Esophagus squamous epithelium (tissue), 5 donors: ENCODE measurements at places on chromosomes 2 and 18.

DNA sequence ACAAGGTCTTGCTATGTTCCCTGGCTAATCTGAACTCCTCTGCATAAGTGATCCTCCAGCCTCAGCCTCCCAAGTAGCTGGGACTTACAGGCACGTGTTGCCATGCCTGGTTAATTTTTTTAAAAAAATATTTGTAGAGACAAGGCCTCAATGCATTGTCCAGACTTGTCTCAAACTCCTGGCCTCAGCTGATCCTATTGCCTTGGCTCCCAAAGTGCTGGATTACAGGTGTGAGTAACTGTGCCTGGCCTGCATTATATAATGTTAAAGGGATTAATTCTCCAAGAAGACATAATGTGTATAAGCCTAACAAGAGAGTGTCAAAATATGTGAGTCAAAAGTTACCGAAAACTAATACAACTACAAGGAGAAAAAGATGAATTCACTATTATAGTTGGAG, 32.2 kb downstream of the BUB1 start:
- DNase-seq: no peak

DNA sequence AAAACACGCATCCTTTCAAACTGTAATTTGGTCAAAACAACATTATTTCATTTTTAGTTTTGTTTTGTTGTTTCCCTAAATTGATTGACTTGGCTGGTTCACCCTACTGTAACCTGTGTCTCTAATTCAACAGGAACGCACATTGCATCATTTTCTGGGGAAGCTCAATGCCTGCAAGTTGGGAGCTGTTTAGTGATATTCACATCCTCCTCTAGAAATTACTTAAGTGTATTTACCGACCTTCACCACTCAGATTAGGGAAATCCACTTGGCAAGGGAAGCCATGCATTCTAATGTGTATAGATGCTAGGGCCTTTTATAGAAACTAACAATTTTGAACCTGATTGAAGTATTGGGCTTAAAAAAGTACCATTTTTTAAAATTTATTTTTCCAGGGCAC, 7.3 kb upstream of the TPO start:
- no peak for DNase-seq

GRCh38 chr2:70994699-70995425, at the start of gene TEX261:
TSS of gene TEX261 (minus strand) at chr2:70994873. CDS start at chr2:70994757, 116 bp downstream.
- peak; percentile 61 for DNase-seq

DNA sequence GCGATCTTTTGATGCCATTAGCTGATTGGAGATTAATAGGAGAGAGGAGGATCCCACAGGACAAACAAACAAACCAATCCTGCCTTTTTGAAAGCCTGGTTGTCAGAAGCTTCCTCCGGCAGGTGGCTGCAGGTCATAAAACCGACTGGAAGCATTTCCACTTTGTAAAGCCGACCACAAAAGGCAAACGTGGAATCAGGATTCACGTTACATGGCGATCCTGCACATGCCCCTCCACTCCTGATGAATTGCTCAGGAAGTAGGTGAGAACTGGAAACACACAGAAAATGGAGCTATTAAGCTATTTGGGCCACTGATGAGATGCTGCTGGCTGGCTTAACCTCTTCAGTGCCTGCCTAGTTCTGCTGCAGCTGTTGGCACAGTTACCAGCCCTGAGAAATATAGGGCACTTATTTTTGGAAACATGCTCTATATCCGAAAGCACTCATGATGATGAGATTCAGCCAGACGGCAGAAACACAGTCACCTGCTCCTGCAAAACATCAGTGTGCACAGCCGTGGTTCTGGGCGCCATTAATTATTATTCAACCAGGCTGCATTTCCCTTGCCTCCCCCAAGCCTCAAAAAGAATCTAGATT, 110.3 kb upstream of the ST6GAL2 start:
- no peak for DNase-seq

DNA sequence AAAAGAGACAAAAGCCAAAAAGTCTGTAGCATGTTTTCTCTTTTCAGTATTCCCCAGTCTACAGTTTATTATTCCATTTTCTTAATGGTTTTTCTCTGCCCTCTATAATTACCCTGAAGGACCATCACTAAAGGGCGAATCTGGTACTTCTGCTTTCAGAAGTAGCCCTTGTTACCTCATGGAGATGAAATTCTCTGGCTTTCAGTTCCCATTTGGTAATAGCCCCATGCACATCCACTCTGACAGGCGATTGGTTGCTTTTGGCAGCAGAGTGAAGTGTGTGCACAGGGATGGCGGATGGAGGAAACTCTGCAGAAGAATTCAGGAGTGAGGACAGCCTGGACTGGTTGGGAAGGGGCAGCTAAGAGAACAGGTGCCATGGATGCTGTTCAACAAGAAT, 66.3 kb upstream of the NABP1 start:
- DNase-seq: no peak

DNA sequence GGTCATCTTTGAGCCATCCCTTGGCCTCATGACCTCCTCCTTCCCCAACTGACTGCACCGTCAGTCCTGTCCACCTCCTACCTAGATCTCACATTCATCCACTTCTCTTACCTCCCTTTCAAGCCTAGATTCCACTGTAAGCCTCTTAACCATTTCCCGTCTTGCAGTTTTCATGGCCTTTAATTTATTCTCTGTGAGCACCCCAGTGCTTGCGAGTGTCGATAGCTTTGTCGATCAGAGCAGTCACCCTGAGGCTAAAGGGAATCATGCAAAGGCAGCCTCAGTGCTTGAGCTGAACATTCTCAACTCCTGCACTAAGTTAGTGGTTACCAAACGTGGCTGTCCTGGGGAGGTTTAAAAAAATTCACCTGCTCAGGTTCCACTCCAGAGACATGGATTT, 14.7 kb downstream of the ARHGAP25 start:
- DNase-seq: no peak

DNA sequence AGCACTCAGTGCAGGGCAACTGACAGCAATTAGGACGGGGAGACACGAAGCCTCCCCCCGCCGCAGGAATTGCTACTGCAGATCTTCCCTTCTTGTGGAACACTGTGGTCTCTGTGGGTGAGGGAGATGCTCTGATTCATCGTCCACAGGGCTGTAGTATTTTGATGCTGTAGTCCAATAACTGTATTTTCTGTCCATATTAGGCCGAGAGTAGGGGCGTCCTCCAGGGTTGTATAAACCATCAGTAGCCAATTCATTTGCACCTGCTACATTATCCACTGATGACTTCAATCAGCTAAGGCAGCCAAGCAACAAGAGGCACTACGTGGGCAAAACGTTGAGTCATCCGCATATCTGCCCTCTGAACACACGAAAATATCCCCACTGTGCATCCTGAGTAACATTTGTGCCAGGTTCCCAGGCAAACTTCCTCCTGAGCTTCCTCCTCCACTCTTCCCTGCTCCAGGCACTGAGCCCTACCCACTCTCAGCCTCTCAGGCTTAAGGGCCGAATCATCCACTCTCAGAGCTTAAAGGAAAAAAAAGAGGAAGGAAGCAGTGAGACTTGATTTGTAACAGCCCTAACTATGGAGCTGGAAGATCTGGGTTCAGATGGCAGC, 62.1 kb downstream of the LBH start:
- no peak for DNase-seq

DNA sequence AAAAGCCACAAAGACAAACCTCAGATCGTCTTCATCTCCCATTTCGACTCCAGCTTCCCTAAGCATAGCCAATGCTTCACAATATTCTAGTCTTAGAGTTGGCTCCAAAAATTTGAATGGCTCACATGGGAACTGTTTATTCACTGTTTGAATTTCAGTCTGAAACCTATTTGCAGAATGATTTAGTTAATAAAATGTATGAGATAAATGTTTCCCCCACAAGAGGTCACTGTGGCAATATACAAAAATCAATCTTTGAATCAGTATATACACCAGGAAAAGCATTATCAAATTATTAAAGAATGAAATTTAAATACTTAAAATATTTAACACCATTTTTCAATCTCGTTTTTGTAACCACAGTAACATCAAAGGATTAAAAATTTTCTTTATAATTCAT, 40.0 kb upstream of the MCM6 start:
- no peak for DNase-seq

GRCh38 chr2:11103984-11104793, 51.1 kb upstream of the SLC66A3 start:
- DNase-seq: no peak

DNA sequence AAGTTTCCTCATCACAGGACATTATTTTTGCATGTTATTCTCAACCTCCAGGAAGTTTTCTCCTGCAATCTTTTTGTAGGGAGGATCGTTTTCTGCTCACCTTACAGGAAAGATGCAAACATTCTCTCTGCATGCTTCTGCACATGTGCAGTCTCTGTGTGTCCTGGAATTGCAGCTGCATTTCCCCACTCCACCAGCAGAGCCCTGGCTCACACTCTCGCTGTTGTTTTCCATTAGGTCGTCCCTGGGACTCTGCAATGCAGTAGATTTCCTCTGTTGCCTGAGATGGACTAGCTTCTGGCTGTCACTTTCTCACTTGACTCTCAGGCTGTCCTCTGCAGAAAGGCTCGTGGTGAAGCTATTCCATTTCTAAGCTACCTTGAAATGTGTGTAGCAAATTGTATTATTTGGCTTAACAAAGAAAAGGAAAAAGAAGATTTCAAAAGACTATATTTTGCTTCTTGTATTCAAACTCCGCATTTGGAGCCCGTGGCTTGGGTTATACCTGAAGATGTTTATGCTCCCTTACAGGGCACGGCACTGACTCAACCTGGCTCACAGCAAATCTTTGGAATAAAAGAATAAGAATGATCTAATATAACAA, 346.7 kb downstream of the RAD51AP2 start:
- no peak for DNase-seq

DNA sequence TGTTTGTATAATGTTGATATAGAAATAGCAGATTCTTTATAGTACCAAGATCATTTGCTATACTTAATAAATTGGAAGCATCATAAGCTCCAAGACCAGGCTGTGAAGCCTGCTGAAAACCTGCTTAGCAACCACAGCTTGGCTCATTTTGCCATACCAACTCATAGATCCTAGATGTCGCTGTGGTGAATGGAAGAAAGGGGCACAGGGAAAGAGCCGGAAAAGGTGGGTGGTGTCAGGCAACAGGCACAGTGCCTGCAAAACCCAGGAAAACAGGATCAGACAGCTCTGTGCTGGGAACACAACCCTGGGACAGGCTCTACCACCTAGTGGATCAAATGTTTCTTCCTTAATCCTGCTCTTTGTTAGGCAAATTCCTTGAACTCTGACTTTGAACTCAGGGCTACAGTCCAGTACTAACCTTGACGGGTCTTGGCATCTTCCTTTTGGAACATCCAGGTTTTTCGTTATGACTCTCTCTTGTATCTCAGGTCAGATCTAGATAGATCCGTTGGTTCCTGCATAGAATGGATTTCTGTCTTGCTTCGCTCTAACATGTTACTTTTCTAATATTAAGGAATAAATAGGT, 31.6 kb downstream of the TWSG1 start:
- DNase-seq: no peak

DNA sequence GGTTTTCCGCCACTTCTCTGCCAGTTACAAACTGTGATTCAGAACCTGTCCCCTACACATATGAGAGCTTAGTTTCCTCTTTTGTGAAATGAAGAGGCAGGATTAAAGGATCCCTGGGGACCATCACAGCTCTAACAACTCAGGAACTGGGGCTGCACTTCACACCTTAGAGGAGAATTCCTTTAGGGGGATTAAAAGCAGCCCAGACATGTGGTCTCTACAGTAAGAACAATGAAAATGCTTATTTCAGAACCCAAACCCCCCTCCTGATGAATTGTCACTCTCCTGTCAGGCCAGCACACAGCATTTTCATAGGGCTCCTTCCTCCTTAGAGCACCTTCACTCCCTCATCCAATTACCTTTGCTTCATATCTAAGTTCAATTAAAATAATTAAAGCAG, 101.5 kb upstream of the NEDD4L start:
- no peak for DNase-seq

GRCh38 chr2:1400943-1401735, 12.1 kb upstream of the TPO start:
- no peak for DNase-seq

DNA sequence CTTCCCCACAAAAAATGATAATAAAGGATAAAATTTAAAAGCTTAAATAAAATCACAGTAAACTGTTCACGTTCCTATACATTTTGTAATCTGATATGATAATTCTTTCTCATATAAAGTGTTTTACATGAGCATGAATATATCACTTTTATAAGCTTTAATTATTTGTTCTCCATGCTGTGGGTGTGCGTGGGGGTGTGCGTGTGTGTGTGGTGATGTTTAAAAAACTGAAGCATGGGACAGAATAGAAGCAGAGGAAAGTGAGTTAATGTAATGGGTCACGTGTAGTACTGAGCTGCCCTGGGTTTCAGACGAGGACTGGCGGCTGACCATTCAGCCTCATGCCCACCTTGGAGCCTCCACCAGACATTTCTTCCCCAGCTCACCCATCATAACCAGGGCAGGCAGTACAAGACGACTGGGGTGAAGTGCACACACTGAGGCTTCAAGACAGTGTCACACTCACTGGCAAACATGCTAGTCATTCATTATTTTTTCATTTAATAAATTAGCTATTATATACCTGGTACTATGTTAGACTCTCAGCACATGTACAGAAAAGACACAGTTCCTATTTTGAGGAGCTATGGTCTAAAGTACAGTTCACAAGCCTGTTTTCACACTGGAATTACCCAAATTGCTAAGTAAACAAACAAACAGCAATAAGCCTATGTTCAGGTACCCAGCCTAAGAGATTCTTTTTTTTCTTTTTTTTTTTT, 97.2 kb upstream of the LPIN2 start:
- DNase-seq: no peak

DNA sequence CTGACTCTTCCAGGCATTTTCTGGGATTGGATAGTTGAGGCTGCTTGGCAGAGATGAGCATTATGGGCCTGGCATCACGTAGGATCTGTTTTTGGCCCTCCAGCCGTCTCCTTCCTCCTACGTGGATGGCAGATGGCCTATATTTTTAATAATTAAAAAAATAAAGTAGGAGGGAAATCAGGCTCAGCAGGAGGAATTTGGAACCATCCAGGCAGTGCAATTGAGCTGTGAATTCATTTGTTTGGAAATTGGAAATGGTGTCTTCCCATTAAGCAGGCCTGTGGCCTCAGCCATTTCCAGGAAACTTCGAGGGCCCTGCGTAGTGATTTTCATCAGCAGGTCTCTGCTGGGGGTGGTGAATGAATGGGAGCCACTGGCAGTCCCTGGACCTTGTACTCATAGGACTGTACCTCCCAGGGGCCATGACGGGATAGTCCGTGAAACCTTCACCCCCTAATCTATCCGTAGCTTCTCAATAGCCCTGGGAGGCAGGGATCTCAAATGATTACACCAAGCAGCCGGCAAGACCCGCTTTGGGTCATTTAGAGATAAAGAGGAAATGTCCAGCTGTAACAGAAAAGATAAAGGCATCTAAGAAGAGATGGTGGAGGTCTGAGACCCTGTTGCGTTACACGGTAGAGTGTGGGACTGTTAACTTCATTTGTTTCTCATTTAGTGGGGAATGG, 73.1 kb upstream of the TNP1 start:
- no peak for DNase-seq
